ENCODE measurements at places on chromosomes 12 and 14. TPM values are rescaled to one million over a fixed set of nuclear protein-coding genes. Genes with fewer than 3 reads are reported as not detected.

The FGF6 gene
- not detected for total RNA-seq

The BCL2L14 gene
- total RNA-seq = not detected

The SERPINA3 gene
- total RNA-seq = 54.5 TPM

The KRT5 gene
- total RNA-seq = 3,552 TPM

The KLHL33 gene
- 0.14 TPM for total RNA-seq

The PLCZ1 gene
- not detected for total RNA-seq
